ENCODE measurements at places on chromosomes 3 and 15.

DNA sequence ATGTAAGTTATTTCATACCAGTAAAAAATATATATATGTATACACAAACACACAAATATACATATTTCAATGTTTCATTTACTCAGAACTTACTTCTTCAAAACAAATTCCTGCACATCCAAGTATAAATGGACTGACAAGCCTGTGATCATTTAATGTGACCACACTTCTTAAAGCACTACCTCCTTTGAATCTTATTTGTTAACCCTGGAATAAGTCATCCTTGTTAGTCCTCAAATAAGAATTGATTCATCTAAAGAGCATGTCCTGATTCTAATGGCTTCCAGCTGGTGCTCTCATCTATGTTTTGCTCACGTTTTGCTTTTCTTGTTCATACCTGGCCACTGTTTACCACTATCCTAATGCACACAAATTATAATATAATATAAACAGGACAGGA lies 103.9 kb upstream of the UBP1 start:
- DNase-seq, result no peak

- DNase-seq, result no peak
These were observed 359.2 kb upstream of the THRB start for GRCh38 chr3:24853685-24854490.

DNA sequence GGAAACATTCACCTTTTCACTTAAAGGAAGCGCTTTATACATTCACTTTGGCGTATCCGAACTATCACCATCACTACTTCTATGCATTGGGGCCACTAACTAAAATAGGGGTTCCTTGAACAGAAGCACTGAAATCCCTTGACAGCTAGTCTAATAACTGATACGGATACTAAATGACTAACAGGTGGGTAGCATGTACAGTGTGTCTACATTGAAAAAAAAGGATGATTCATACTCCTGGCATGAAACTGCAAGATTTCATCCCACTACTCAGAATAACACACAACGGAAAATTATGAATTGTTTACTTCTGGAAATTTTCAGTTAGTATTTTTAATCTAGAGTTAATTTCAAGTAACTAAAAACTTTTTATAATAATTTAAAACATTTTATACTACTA lies 96.7 kb downstream of the SMARCC1 start:
- DNase-seq, result no peak

- DNase-seq, result no peak
These were observed 44.9 kb upstream of the FURIN start for GRCh38 chr15:90823455-90823974.

- no peak for DNase-seq
These were observed 406.9 kb upstream of the TBL1XR1 start for GRCh38 chr3:177604181-177604580.

GRCh38 chr15:39786447-39787056 lies 3.9 kb upstream of the FSIP1 start:
- DNase-seq, result no peak

DNA sequence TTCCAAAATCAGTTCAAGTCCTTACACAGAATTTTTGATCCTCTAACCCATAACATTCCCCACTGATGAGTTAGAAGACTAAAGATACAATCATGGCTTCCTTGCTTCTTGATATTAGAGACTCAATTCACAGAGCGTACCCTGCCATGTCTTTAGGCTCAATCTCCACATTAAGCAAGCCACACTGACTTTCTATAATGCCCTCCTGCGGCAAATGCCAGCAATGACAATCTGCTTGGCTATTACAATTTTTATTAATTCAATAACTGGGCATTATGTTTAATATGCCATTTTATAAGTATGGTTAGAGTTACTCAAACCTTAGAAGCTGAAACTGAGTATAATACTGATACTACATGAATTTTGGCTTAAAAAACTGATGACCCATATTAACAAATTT lies 479.7 kb upstream of the NR2F2 start:
- no peak for DNase-seq

- DNase-seq, result no peak
These were observed 31.2 kb downstream of the NR2E3 start for GRCh38 chr15:71841563-71841962.

- DNase-seq, result no peak
These were observed 21.2 kb downstream of the PXK start for GRCh38 chr3:58353722-58354553.

DNA sequence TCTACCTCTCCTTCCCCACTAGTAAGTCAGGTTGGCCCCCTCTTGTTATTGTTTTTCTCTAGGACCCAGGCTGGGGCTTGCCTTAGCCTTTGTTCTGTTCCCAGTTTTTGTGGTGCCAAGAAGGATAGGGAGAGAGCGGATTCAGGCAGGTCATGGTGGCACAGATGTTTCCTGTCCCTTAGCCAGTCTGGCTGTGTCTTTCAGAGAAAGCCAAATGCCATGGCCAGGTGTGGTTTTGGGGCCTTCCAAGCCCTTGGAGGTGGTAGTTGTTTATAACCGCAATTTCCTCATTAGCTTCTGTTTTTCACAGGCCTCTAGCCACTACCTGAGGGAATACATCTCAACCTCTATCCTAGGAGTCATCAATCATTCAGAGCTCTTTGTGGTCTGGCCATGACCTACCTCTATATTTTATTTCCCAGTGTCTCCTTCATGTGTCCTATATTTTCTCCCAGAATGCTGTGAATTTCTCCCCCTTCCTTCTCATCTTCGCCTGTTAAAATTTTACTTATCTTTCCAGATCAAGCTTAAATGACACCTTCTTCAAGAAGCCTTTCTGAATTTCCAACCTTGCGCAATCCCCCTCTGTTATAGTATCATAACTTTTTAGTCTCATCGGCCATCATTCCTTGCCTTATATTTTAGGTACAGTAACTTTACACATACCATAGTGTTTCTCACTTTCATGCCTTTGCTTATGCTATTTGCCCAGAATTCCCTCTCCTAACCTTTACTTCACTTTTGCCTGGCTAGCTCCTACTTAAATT lies 38.2 kb downstream of the TIMP4 start:
- no peak for DNase-seq

GRCh38 chr3:50365080-50365841 lies 5.9 kb upstream of the TMEM115 start:
- DNase-seq, result peak; percentile 84

- DNase-seq, result no peak
These were observed 224.7 kb downstream of the KLF13 start for GRCh38 chr15:31551323-31551722.

- no peak for DNase-seq
These were observed 15.5 kb downstream of the GREM1 start for GRCh38 chr15:32733281-32733680.

GRCh38 chr3:69219101-69219708 lies 96.8 kb upstream of the LMOD3 start:
- no peak for DNase-seq

DNA sequence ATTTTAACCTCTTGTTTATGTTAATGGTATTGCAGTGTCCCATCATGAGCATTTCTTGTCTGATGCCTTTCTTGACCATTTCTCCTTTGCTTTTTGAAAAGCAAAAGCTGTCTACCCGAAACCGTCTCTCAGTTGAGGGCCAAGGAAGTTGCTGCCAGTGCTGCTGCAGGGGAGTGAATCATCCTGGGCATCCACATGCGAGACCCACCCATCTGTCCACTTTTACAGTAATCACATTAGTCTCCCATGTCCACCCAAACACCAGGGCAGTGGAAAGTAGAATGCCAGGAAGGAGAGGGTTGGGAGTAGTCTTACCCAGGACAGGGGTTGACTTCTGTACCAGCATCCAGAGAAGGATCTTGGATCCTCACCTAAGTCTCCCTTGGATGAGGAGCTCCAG lies 48.6 kb upstream of the TEX264 start:
- DNase-seq, result no peak

- DNase-seq, result no peak
These were observed 15.7 kb downstream of the GAP43 start for GRCh38 chr3:115638991-115639390.

- no peak for DNase-seq
These were observed 10.2 kb upstream of the PLXND1 start for GRCh38 chr3:129616713-129617112.

- DNase-seq, result peak; percentile 6
These were observed 686 bp downstream of the VPS8 start for GRCh38 chr3:184812662-184813042.

DNA sequence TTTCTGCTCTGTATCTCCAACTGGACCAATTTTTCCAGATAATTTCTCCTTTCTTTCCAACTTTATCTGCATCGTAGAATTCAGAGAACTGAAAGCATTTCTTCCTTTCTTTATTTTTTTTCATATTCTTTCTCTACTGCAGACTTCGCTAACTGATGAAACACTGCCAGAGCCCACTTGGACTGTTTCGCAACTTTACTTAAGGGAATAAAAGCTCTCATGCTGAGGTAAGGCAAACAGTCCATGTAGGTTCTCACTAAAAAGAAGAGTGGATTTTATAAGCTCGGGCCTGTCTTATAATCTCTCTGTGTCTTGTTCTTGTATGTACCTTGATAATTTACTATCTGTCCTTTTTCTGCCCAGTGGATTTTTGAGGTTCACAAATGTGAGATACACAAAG lies 163.5 kb downstream of the CNTN4 start:
- DNase-seq, result no peak

DNA sequence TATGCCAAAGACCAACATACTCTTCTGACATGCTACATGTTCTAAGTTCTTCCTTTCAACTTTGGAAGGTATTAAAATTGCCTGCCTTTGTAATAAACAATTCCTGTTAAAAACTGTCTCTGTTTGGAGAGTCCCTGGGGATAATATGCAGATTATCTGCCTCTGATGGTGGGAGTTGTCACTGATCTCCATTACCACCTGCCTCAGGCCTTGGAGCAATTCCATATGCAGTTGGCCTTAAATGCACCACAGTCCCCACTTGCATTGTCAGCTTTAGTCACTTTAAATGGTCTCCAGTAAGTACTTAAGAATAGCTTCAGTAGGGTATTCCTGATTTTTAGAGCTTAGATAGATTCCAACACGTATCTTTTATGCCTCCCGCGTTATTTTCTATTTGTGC lies 121.1 kb upstream of the GOLIM4 start:
- DNase-seq, result no peak

DNA sequence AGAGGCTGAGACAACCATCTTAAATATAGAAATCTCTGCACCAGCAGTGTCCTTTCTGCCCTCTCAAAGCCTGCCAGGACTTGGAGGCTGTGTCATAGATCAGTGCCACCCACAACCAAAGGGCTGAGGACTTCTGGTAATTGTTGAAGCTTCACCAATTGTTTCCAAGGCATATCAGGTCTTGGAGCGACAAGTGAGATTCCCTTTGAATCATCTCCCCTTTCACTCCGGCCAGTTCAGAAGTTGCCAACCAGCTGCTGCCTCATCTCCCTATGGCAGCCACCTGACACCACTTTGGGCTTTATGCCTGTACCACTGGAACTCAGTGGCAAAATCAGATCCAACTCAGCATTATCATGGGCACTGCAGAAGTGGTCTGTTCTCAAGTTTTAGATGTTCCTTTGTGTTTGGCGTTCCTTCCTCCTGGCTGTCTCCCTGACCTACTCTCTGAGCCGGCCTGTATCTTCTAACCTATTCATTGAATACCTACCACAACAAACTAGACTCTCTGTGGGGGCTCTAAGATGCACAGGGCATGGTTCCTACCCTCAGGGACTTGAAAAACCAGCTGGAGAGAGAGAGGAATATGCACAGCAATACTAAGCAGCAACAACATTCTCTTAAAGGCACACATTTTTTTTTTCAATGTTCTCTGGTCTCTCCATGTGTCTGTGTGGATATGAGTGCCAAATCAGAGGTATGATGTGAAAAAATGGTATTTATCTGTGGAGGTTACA lies 90.8 kb upstream of the PFN2 start:
- DNase-seq, result no peak

- DNase-seq, result no peak
These were observed 2.5 kb downstream of the DLG1 start for GRCh38 chr3:197295871-197296270.

GRCh38 chr3:98695796-98696195 lies 67.3 kb upstream of the ST3GAL6 start:
- DNase-seq, result no peak

- no peak for DNase-seq
These were observed 423.4 kb upstream of the UBE2E2 start for GRCh38 chr3:22779737-22780136.

GRCh38 chr3:15079091-15079490 lies 14.0 kb upstream of the MRPS25 start:
- no peak for DNase-seq

- DNase-seq, result no peak
These were observed 30.2 kb upstream of the ADAMTS9 start for GRCh38 chr3:64717872-64718613.

GRCh38 chr3:187954516-187954872 lies 199.5 kb upstream of the LPP start:
- no peak for DNase-seq

DNA sequence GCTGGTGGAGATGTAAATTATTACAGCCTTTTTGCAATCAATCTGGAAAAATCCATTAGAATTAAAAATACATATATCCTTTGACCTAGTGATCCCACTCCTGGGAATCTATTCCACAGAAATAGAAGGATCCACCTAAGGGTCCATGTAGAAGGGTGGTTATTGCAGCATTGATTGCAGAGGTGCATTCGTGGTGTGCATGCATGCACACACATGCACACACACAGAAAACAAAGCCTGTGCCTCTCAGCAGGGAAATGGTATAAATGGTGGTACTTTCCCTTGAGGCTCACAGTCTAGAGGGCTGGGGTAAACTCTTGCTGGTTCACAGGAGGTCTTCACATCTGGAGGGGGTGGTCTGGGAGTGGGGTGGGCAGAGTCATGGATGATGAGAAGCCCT lies 19.4 kb upstream of the ADPGK start:
- DNase-seq, result no peak

- DNase-seq, result peak; percentile 62
These were observed 9.5 kb upstream of the TRIM69 start for GRCh38 chr15:44726568-44727484.

GRCh38 chr3:133469140-133469731 lies 69.4 kb downstream of the BFSP2 start:
- DNase-seq, result no peak

DNA sequence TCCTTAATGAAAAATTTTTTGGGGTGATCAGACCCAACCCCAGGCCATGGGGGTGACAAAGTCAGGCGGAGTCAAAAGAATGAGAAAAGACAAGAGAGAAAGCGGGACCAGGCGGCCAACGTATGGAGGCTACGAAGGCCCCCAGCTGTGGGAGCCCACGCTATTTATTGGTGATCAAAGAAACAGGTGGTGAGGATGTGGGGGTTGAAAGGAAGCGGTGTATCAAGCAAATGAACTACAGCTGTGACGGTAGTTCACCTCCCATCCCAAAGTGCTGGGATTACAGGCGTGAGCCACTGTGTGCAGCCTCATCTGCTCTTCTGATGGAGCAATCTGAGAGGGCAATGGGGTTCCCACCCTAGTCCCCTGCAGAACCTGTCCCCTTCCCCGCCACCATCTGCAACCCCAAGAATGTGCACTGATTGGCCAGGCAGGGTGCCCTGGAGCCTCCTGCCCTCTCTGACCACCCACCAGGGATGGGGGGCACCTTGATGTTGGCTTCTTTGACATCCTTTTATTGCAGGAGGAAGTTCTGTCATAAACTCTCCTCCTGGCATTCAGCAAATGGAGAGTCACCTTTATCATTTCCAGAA lies 1.1 kb upstream of the CHRNA3 start:
- DNase-seq, result no peak
